ENCODE measurements at places on chromosomes 16 and 17.

- no peak for DNase-seq
These were observed 495 bp downstream of the PARN start for GRCh38 chr16:14629612-14629918.

DNA sequence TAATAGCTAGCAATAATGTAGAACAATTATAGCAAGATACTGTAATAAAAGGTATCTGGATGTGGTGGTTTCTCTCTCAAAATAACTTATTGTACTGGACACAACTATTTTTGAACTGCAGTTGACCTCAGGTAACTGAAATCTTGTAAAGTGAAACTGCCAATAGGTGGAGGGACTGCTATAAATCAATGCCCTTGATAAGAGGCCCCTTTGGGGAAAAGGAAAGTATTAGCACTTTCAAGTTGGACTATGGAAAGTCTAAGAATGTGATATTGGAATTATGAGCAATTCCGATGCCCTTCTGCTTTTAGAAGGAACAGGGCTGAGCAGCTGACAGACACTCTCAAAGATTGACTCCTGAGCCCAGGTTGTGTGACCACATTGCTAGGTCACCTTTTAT, 44.5 kb upstream of the ARHGAP44 start:
- no peak for DNase-seq

GRCh38 chr17:8687737-8688466, 56.7 kb downstream of the CCDC42 start:
- DNase-seq: no peak

DNA sequence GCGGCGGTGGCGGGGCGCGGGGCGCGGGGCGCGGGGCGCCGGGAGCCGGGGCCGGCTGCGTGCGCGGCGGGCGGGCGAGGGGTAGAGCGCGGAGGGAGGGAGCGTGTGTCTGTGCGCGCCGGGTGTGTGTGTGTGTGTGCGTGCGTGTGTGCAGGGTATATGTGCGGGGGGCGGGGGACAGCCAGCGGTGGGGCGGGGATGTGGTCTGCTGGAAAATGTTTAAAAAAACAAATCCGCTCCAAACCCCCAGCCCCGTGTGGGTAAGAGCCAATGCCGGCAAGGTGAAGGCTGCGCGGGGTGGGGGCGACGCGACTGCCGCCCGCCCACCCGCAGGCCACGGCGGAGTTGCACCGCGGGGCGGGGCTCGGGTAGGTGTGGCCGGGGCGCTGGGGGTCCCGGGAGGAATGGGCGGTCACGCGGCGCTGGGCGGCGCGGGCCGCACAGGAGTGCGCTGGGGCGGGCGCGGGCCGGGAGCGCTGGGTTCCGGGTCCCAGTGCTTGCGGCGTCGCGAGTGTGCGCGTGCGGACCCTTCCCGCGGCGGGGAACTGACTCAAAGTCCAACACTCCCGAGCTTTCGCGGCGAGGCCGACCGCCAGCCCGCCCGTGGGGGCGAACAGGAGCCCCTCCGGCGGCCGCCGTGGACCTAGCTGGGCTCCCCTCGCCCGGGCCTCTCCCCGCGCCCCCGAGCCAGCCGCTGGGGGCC, at the start of gene CYGB:
Gene CYGB (minus strand): TSS at position 132 of the 703 bp plus-strand sequence. CDS start 167 bp downstream, outside the sequence.
- no peak for DNase-seq

DNA sequence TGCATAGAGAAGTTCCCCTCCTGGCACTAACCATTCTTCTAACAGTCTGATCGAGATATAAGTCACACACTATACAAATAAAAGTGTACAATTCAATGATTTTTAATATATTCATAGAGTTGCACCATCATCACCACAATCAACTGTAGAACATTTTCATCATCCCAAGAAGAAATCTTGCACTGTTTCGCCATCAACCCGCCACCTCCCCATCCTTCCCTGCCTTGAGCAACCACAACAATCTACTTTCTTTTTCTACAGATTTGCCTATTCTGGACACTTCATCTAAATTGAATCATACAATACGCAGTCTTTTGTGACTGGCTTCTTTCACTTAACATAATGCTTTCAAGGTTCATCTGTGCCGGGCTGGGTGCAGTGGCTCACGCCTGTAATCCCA, 33.0 kb upstream of the GUCY2D start:
- no peak for DNase-seq

- no peak for DNase-seq
These were observed 52.5 kb upstream of the WSB1 start for GRCh38 chr17:27241346-27241946.

GRCh38 chr16:48279199-48279598, 31.9 kb upstream of the ABCC11 start:
- DNase-seq: no peak

GRCh38 chr17:59565171-59565958, at the start of gene DHX40:
TSS of gene DHX40 (plus strand) at chr17:59565610. CDS start at chr17:59565672, 62 bp downstream.
- DNase-seq: peak; percentile 95

GRCh38 chr17:65561452-65562205, at the start of gene AXIN2:
TSS of gene AXIN2 (minus strand) at chr17:65561648. CDS start at chr17:65558620, 3,028 bp downstream.
- DNase-seq: peak; percentile 75

GRCh38 chr17:22304667-22305303, 612.5 kb downstream of the KCNJ18 start:
- DNase-seq: no peak

DNA sequence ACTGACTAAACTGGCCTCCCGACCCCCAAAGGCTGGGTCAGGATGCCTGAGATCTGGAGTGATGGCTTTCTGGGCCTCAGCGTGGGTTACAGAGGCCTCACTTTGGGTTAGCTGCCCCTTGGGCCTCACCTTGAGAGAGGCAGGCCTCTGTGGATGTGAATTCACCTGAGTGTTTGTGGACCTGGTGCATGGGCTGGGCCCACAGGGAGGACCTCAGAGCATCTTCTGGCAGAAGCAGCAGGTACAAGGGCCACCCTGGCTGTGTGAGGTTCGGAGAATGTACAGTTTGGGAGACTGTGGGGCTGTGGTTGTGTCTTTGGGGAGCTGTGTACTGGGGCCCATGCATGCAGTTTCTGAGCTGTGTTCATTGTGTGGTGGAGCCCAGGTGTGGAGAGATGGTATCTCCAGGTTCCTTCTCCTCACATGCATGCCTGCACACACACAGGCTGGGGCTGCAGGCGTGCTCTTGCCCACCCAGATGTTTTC, 18.3 kb downstream of the RARA start:
- no peak for DNase-seq
